ENCODE measurements at places on chromosomes 2 and 18.
A peak's percentile ranks its signal among the peaks of the same experiment; 100 is the strongest.

DNA sequence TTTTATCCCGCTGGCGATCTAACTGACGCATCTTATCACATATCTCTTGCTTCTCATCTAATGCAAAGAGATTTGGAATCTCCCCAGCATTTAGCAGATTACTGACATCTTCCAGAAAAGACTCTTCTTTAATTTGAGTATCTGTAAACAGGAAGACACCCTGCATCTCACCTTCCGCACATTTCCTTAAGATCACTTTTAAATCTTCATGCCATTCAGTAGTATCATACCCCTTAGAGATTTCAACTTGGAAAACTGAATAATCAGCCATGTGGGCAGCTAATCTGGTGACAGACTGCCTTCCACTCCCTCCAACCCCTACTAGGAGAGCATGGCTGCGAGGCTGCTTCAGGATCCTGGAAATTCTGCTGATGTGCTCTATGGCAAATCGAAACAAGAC lies 204.3 kb downstream of the DNAH7 start:
- no peak for DNase-seq

DNA sequence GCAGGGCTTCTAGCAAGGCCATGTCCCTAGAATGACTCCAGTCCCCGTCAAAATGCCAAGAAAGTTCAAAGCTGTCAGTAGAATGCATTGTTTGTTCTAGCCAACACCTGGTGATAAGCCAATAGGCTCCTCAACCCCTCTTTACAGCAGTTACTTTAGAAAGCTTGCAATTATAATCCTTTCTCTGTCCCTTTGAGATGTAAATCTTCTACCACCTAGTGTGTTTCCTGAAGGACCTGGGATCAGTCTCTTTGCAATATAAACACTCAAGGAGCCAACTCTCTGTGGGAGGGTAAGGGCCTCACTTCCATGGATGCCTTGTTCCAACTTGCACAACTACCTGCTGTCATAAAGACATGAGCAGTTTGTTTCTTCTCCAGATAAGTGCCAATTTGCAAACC lies 301.8 kb downstream of the NBAS start:
- DNase-seq: no peak

DNA sequence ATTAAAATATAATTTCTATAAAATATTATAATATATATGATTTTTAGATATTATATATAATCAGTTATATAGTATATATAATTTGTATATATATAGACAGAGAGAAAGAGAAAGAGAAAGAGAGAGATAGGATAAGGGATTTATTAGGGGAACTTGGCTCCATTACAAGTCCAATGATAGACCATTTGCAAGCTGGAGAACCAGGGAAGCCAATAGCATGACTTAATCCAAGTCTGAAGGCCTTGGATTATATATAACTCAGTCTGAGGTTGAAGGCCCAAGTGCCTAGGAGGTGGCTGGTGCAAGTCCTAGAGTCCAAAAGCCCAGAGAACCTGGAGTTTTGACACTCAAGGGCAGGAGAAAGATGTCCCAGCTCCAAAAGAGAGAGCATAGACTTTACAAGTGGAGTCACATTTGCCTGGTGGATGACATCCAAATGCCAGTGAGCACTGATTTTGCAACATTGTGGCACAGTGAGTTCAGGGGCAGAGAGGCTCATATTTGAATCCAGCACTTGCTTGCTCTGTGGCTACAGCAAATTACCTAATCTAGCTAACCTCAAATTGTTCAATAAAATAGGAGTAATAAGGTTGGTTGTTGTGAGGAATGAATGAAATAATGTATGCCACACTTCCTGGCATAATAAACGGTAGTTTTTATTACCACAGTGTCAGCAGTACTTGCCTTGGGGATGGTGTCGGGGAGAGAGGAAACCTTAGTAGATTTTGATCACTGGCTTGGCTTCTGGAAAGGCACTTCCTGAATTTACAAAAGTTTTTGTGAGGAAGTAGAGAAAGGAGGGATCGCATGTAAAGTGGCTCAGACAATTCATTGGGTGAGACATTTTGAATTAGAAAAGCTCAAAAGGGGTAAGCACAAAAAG lies 69.6 kb upstream of the CD28 start:
- DNase-seq: peak; percentile 59

GRCh38 chr2:31384351-31384750 lies 30.2 kb downstream of the XDH start:
- no peak for DNase-seq

GRCh38 chr18:39276764-39277163 lies 1711.2 kb upstream of the CELF4 start:
- DNase-seq: no peak

DNA sequence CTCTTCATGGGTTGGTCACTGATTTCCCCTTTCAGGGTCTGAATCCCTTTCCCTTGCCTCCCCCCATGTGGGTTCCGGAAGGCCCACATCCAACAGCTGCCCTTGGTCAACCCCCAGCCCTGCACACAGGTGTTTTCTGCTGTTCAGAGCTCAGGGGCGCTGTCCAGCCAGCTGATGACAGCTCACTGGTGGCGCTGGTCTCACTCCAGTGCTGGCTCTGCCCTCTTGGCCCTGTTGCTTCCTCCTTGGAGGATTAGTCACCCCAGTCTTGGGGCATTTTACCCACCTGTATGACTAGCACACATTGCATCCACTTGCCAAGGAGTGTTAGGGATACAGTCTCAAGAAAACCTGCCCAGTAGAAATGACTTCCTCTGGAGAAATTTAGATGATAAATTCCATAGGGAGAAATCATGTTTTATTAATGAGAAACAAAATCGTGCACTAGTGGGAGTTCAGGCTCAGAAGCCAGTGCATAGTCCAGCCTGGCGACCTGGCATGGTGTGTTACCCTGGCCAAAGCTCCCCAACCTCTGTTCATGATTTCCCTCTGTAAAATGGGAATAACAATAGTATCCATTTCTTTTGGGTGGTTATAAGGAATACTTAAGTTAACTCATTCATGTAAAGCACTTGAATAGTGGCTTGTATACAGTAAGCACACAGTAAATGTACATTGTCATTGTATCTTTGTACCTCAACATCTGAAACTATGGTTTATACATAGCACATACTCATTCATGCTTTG lies 21.6 kb downstream of the CRIM1 start:
- no peak for DNase-seq

DNA sequence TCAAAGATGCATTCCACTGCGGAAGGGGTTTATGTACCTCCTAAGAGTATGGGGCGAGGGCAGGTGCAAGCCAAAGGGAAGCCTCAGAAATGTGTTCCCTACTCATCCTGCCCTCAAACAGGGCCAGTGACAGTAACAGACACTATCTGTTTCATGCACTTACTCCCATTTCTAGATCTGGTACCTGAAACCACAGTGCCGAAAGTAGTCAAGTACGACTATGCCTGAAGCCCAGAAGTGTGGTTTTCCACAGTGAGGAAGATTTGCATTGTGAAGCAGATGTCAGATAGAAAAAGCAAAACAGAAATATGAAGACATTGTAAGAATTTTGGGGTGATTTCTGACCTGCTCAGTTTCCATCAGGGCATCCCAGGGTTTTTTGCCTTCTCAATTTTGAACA lies 748.7 kb downstream of the RNF144A start:
- no peak for DNase-seq

- no peak for DNase-seq
These were observed 36.1 kb upstream of the MRPL33 start for GRCh38 chr2:27735263-27735904.

GRCh38 chr2:212242724-212243123 lies 295.9 kb downstream of the ERBB4 start:
- no peak for DNase-seq

- no peak for DNase-seq
These were observed 19.0 kb upstream of the INO80C start for GRCh38 chr18:35516789-35517188.

DNA sequence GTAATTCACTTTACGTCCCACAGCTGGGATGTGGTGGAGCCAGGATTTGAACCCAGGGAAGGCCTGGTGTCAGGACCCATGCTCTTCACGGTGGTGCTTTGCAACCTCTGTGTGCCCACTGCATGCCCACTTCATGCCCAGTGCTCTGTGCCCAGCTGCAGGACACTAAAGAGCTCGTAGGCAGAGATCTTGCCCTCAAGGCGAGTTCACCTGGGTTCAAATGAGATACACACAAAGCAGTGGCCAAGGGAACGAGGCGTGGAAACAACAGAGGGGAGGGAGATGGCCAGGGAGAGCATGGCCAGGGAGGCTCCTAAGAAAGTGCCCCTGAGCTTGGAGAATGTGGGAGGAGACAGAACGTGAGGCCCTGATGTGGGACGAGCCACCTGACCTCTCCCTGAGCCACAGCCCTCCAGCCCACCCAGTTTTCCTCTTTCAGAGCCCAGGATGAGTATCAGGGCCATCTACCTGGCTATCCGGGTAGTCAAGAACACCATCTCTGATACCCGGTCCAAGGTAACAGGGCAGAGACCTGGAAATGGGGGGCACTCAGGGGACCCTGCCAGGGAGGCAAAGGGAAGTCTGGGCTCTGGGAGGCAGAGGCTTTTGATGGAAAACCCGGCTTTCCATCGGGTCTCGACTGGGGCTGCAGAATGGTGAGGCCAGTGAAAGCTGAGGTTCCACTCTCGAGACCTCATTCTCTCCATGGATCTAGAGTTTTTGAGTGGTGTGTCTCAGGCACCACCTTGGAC lies 20.4 kb downstream of the MROH2A start:
- DNase-seq: no peak

GRCh38 chr2:111030260-111030891 lies 90.3 kb upstream of the BCL2L11 start:
- no peak for DNase-seq

DNA sequence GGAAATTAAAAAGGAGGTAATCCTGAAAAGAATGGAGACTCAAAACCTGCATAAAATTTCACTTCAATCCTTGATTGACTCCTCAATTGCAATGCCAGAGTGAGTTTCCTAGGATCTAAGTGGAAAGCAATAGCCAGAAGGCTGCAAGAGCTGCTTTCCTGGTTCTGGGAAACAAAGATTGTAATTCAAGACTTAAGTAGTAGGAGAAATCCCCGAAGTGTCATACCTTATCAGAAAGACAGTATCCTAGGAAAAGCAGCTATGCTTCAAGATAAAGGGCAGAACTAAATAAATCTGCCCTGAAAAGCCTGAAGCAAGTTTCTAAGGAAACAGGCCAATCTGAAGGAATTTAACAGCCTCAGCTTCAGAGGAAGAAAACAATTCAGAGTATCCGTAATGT lies 390.2 kb downstream of the DSC3 start:
- no peak for DNase-seq

GRCh38 chr2:234309431-234309830 lies 187.4 kb downstream of the ARL4C start:
- no peak for DNase-seq

GRCh38 chr2:9939587-9940485 lies 11.7 kb upstream of the GRHL1 start:
- DNase-seq: no peak

DNA sequence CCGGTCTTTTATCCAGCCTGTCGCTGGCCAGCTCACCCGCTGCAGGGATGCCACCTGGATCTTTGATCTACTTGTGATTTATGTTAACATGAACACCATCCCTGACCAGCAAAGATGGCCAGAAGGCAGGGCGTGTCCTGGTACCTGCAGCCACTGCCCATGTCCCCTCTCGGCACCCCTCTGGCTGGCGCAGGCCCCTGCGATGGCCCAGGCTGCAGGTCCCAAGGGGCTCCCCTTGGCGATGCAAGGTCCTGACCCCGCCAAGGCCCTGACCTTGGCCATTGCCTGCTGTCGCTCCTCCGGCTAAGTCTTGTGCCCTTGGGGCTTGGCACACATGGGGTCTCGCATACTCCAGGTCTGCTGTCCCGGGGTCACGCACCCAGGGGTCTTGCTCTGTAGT lies 214.9 kb downstream of the TWIST2 start:
- no peak for DNase-seq

- no peak for DNase-seq
These were observed 228.6 kb downstream of the CD226 start for GRCh38 chr18:69718912-69719547.

GRCh38 chr2:23199115-23199918 lies 185.7 kb upstream of the KLHL29 start:
- no peak for DNase-seq

DNA sequence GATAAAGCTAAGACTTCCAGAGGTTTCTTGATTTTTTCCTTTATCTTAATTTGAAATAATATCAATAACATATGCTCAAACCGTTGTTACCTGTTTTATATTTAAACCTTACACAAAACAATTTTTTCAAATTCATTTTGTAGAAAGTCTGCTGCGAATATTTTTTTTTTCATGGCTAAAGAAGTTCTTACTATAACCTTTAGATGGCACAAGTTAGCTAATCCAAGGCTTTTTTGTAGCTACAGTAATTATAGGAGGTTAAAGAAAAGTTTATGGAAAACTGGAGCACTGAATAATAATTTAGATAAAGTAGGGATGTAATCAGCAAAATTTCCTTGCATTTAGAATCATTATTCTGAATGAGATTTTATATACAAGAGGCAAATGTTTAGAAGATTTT lies 78.0 kb upstream of the PNPT1 start:
- DNase-seq: no peak

DNA sequence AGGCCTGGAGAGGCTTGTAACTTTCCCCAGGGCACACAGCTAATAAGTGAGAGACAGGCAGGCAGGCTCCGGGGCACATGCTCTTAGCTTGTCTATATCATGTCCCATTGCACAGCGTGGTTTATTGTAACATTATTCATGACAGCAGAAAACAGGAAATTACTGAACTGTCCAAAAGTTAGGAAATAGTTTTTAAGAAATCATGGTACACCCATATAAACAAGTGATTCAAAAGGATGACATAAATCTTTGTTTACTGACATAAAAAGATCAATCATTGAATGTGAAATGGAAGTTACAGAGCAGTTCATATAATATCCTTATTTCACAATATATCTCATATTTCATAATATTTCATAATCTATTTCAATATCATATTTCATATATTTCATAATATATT lies 34.3 kb upstream of the TXNDC2 start:
- DNase-seq: no peak

GRCh38 chr18:79935925-79936324 lies 15.5 kb downstream of the SLC66A2 start:
- no peak for DNase-seq

GRCh38 chr2:196963961-196964360 lies 37.5 kb upstream of the PGAP1 start:
- DNase-seq: no peak

- DNase-seq: no peak
These were observed 400.3 kb downstream of the MTX2 start for GRCh38 chr2:176669398-176670174.

- DNase-seq: no peak
These were observed 16.7 kb upstream of the EDAR start for GRCh38 chr2:109005686-109006204.

DNA sequence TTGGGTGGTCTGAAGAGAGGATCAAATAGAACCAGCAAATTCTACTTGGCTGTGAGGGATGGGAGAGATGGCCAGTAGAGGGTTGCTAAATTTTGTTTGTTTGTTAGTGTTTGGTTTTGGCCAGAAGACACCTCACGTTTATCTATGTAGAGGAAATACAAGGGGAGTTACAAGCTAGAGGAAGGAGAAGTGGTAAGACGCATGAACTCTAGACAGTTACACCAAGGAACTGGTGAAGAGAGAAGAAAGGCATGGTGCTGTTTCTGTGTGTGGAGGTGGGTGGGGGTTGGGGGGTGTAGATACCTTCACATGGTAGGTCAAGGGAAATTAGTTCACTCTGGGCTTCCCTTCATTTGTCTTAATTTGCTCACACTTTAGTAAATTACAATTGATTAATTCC lies 25.6 kb downstream of the RASGRP3 start:
- DNase-seq: no peak

Data from SIG-M5 (cell line).